Skeletal muscle cell (primary cell): ENCODE measurements at places on chromosomes 16 and 17.

GRCh38 chr16:11009027-11009755 lies 64.8 kb downstream of the CLEC16A start:
- no peak for DNase-seq

GRCh38 chr17:74928786-74929185 lies 4.7 kb downstream of the OTOP2 start:
- no peak for DNase-seq

DNA sequence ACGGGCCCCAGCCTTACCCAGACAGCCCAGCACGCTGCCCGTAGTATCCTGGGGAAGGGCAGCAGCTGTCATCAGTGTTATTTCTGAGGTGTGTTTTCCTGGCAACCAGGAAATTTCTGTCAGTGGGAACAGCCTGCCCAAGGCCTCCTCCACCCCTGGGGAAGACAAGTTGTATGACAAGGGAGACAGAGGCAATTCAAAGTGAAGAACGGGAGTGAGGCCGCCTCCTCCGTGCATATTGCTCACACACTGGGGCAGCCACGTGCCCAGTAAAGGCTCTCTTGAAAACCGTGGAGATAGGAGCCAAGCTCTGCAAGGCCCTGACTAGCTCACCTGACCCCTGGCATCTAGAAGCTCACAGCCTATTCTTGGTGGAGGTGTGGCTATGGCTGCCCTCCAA lies 57.6 kb downstream of the RAI1 start:
- DNase-seq = no peak

DNA sequence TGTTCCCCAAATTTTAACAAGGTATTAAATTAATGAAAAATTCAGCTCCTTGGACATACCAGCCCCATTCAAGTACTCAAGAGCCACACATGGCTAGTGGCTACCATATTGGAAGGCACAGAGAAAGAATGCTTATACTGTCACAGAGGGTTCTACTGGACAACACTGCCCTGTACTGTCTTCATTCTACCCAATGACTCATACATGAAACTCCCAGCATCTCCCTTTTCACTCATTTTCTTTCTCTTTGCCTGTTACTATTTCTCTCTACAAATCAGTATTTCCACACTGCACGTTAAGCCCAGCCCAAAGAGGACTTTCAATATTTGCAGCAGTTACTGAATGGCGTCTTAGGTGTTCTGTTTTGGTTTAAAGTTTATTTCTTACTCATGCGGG lies 72.1 kb upstream of the RCVRN start:
- no peak for DNase-seq

DNA sequence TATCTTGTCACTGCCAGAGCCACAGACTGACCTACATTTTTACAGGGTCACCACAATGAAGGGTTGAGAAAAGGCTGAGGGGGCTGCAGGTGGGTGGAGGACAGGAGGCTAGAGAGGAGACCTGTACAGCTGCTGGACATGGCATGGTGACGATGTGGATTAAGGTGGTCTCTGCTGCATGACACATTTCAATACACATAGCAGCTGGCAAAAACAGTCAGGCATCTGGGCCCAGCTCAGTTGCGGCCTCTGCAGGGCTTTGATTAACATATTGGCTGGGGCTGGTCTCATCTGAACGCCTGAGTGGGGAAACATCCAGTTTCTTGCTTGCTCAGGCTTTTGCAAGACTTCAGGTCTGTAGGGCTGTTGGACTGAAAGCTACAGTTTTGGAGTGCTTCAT lies 265.4 kb upstream of the FOXF1 start:
- DNase-seq = no peak

DNA sequence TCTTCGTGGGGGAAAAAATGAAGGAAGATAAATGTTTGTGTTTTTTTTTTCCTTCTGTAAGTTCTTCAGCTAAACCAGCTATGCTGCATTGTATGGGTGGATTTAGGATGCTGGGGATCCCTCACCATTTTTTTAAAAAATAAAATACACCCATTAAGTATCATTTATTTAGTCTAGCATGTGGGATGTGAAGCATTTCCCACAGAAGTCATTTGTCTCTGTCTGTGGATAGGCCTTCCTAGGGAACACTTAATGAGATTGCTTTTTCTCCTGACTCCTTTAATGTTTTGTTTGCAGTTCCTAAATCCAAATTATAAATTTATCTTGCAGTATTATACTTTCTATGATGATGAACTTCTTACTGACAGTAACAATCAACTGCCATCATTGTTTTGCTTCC lies 146.7 kb downstream of the PPM1E start:
- DNase-seq = no peak

GRCh38 chr17:11535231-11535630 lies 63.0 kb upstream of the DNAH9 start:
- DNase-seq = no peak

DNA sequence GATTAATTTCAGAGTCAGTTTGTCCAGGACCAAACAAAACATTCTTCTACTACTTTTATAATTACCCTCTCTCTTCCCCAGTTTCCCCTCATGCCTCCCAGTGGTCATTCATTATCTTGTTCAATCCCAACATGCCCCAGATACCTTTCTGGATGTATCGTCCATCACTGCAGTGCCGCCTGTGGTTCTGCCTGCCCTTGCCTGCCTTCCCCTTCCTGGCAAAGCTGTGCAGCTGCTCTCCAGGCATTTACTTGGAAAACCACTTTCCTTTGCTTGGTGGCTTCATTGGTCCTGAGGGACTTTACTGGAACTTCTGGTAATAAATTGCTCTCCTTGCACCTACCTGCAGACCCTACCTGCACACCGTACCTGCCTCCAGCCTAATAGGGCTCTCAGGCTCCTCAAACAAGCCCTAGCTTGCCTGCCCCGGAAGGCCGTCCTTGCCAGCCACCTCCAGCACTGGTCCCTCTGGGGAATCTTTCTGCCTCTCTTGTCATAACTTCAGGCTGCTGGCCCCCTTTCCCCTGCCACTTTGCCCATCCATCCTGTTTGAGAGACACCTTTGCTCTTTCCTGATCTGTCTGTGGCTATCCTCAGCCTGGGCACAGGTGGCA lies 19.5 kb upstream of the MSI2 start:
- DNase-seq = no peak

DNA sequence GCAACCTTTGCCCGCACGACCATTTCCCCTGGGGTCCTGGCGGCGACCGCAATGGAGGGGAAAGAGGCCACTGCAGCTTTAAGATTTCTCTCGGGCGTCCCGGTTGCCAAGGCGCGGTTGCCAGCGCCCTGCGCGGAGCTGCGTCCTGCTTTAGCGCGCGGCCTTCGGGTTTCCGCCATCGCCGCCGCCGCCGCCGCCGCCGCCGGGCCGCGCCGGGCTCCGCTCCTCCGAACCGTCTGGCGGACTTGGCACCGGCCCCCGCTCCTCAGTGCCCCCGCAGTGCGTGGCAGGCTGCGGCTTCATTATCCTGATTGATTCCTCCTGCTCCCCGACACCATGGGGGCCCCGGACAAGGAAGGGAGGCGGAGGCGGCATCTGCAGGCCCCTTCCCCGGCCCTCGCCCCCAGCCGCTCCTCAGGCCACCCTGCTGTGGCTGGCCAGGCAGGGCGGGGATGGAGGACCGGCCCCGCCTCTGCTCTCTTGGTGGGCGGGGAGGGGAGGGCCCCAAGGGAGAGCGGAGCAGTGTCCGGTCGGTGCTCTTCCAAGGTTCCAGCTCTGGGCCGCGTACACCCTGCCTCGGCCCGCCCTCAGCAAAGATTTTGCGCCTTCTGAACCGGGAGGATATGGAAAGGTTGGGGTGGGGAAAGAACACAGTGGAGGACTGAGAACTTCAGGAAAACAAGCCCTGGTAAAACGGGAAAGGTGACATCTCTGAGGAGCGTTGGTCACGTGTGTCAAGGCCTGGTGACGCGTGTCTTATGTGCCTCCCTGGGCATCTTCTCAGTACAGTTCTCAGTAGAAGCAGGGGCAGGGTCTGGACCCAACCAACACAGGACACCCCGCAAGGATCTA lies 34.0 kb downstream of the NEUROD2 start:
- no peak for DNase-seq

- no peak for DNase-seq
Measured at GRCh38 chr16:50737420-50737959, 4.4 kb upstream of the CYLD start.

DNA sequence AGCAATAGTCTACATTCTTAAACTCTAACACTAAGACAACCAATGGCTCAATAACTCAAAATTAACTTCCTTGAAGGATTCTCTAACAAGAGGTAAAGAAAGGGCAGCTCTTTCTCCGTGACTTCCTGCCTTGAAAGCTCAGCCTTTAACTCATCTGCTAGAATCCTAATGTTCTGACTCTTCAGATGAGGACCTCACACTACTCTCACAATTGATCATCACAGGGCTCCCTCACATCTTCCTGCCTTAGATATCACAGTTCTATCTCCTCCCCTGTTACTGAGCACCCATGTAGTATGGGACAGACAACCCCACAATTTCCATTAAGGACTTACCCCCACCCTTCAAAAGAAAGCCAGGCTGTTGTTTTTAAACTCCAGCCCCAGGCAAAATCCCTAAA lies 33.5 kb downstream of the SMURF2 start:
- DNase-seq = no peak

DNA sequence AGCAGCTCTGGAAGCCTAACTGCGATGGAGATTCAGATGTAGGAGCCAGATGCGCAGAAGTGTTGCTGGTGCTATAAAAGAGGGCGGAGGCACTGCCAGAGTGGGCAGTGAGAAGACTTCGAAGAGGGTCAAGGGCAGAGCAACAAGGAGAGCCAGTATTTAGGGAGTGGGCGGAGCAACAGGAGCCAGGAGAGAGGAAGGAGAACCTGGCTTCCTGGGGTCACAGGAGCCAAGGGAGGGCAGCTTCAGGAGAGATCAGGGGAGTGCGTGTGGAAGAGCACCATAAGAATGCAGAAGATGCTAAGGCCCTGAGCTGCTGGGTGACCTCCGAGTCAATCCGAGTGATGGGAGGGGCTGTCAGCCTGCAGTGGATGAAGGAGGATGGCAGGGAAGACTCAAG lies 14.4 kb upstream of the MRPS23 start:
- DNase-seq = no peak

DNA sequence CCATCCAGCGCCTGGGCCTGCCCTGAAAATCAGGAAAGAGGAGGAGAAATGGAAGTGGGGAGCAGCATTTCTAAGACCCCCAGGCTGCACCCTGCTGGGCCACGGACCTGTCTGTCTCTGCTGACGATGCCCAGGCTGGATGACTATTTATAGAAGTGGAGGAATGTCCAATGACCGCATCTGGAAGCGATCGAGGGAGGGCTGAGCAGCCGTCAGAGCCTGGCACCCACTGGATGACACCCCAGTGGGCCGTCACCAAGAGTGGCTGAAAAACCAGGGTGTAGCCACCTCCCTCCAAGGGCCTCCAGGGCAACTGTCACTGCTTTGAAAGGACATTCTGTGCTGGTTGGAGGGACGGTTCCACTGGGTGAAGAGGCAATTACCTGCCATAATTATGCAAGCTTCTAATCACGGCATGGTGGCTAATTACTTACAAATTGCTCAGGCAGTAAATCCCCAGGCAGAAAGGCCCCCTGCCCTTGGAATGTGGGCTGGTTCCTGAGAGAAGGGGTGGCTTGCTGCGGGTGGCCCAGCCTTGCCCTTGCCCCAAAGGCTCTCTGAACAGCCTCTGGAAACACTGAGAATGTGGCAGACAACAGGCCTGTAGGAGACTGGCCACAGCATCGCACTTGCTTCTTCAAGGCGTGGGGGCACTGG lies 332.1 kb downstream of the C16orf95 start:
- no peak for DNase-seq

- DNase-seq = no peak
Measured at GRCh38 chr17:7029659-7030058, 6.2 kb upstream of the SLC16A13 start.

DNA sequence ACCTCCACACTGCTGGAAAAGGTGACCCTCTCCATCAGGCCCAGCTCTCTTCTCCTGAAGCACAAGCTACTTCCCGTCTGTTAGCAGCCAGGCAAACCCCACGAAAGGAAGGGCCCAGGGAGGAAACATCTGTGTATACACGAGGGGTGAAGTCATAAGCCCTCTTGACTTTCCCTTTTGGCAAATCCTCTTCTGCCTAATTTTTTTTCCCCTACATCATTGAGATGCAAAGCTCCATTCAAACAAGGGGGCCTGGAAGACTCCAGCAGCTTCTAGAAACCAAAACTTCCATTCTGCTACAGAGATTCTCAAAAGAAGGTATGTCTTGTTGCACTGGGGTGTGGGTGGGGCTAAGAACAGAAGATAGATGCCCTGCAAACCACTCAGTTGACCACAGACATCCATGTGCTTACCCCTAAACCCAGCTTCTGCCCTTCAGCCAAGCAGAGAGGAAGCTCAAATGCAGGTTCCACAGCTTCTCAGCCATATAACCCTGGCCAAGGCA lies 145.6 kb upstream of the RCVRN start:
- DNase-seq = no peak

DNA sequence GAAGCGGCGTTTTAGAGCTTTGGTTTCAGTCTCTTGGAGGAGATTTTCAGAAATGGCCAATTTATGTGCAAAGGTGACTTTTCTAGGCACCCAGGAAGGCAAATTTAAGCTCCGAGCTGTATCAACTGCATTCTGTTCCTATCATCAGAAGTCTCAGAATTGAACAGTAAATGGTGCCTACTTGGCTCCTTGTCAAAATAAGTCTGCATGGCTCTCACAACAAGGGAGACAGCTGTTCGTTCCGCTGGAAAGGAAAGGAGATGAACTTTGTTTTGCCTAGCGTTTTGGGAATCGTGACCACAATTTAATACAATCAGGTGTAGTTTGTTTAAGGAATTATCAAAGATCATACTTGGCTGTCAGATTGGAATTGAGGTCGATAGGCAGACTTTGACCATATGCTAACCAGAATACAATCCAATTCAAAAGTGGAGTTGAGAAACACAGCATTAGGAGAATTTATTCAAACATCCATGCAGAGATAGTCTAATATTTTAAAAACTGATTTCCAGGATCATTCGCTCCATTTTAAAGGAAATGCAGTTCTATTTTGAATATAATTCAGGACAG lies 139.4 kb downstream of the CPPED1 start:
- DNase-seq = no peak

DNA sequence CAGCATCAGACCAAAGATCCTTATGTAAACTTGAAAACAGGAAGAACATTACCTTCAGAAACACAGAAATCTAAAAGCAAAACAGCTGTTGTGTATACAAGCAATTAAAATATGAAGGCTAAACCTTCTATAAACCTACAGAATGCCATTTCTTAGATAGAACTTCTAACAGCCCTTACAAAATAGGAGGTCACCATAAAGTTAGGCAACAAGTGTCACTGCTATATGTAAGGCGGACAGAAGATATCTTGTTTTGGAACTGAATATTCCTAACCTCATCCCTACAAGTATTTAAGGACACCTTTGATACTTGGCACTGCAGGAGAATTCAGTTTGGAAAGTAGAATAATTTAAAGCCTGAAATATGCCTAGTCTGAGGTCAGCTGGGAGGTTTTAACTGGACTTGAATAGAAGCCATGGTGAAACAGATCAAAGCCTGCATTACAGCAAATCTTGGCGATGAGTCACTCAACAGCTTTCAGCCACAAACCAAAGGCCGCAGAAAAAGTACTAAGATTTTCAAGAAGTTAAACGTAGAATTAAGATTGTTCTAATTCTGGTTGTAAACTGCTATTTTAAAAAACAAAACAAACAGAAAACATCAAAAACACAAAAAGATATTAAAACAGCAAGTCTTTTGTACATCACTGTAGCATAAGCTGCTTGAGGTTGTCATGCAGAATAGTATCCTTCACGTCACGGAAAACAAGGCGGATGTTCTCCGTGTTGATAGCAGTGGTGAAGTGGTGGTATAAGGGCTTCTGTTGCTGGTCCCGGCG lies 42.7 kb downstream of the GNA13 start:
- peak; percentile 73 for DNase-seq

- no peak for DNase-seq
Measured at GRCh38 chr17:63178530-63178929, 212.5 kb downstream of the TANC2 start.
